Activated CD4-positive, alpha-beta memory T cell treated with anti-CD3 and anti-CD28 coated beads for 36 hours (primary cell): ENCODE measurements at places on chromosomes 5 and 9. TPM values are rescaled to one million over a fixed set of nuclear protein-coding genes. Genes with fewer than 3 reads are reported as not detected.

GRCh38 chr5:10293907-10294662 is 13.6 kb downstream of the CMBL start:
- no peak overlapping the region for H3K27ac ChIP-seq
- H3K36me3 ChIP-seq, result no peaks in the 10 kb centered on the region
- no peaks in the 10 kb centered on the region for H3K4me1 ChIP-seq
- H3K27me3 ChIP-seq, result no peaks in the 10 kb centered on the region

Gene TNFSF8
- 37.9 TPM for total RNA-seq

Gene GZMA
- 16.9 TPM for total RNA-seq

Gene PLPP7
- not detected for total RNA-seq

Gene PPP3R2
- not detected for total RNA-seq

- no peak overlapping the region for H3K27ac ChIP-seq
- no peaks in the 10 kb centered on the region for H3K4me1 ChIP-seq
- DNase-seq, result no peak
- no peaks in the 10 kb centered on the region for H3K27me3 ChIP-seq
- no peaks in the 10 kb centered on the region for H3K36me3 ChIP-seq
These were observed 1348.7 kb upstream of the C9orf72 start for GRCh38 chr9:28921857-28922500.

GRCh38 chr9:124454791-124455443 is 4.7 kb downstream of the ADGRD2 start:
- H3K4me3 ChIP-seq, result no peak overlapping the region
- H3K27me3 ChIP-seq, result peaks cover 25% of the 10 kb centered on the region
- H3K4me1 ChIP-seq, result no peaks in the 10 kb centered on the region

Gene HAND1
- not detected for total RNA-seq

- DNase-seq, result no peak
- H3K4me1 ChIP-seq, result no peaks in the 10 kb centered on the region
- no peak overlapping the region for H3K4me3 ChIP-seq
- H3K36me3 ChIP-seq, result no peaks in the 10 kb centered on the region
- H3K27ac ChIP-seq, result no peak overlapping the region
- H3K27me3 ChIP-seq, result peaks cover 3% of the 10 kb centered on the region
These were observed 57.7 kb downstream of the NREP start for GRCh38 chr5:111699324-111699723.

Gene TNC
- total RNA-seq, result 0.52 TPM

Gene OR1Q1
- not detected for total RNA-seq

GRCh38 chr9:89449261-89449671 is 48.6 kb downstream of the SEMA4D start:
- peak overlapping the region; percentile 68 for H3K27ac ChIP-seq
- DNase-seq, result peak; percentile 27
- H3K4me3 ChIP-seq, result peak overlapping the region; percentile 46
- H3K4me1 ChIP-seq, result peaks cover 89% of the 10 kb centered on the region

DNA sequence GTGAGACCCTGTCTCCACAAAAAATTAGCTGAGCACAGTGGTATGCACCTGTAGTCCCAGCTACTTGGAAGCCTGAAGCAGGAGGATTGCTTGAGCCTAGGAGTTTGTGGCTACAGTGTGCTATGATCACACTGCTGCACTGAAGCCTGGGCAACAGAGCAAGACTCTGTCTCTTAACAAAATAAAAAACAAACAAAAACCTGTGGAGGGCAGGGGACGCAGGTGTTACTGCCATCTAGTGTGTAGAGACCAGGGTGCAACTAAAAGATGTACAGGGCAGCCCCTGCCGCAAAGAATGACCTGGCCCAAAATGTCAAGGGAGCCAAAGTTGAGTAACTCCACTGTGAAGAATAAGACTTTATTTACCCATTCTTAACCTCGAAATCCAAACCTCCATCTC is 27.1 kb downstream of the ASPN start:
- DNase-seq, result no peak
- H3K4me3 ChIP-seq, result no peak overlapping the region
- no peak overlapping the region for H3K27ac ChIP-seq
- no peaks in the 10 kb centered on the region for H3K36me3 ChIP-seq
- no peaks in the 10 kb centered on the region for H3K27me3 ChIP-seq

DNA sequence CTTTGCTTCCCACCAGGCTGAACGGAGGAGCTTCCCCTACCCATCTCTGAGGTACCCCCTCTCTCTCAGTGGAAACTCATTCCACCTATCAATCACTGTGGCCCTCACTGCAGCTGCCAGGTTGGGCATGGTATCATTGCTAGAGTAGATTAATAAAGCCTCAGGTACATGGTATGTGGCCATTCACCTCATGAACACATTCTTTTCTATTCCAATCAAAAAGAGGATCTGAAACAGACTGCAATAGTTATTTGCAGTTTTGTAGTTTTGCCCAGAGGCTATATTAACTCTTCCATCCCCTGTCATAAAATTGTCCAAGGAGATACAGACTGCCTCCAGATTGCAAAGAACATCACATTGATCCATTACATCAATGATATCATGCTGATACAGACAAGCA is 85.8 kb upstream of the MVB12B start:
- no peak overlapping the region for H3K4me3 ChIP-seq
- no peak overlapping the region for H3K27ac ChIP-seq
- H3K4me1 ChIP-seq, result no peaks in the 10 kb centered on the region
- peaks cover 3% of the 10 kb centered on the region for H3K36me3 ChIP-seq

GRCh38 chr9:121906074-121906870 is 186.8 kb downstream of the TTLL11 start:
- DNase-seq, result no peak
- H3K27ac ChIP-seq, result no peak overlapping the region
- H3K36me3 ChIP-seq, result no peaks in the 10 kb centered on the region
- H3K27me3 ChIP-seq, result no peaks in the 10 kb centered on the region
- no peak overlapping the region for H3K4me3 ChIP-seq
- H3K4me1 ChIP-seq, result no peaks in the 10 kb centered on the region

Gene PCDHA1
- total RNA-seq, result not detected

- H3K27me3 ChIP-seq, result no peaks in the 10 kb centered on the region
- H3K4me1 ChIP-seq, result no peaks in the 10 kb centered on the region
- no peaks in the 10 kb centered on the region for H3K36me3 ChIP-seq
These were observed 64.1 kb downstream of the PLAC8L1 start for GRCh38 chr5:146041180-146041789.

GRCh38 chr5:87136096-87136495 is 131.6 kb upstream of the RASA1 start:
- H3K27ac ChIP-seq, result no peak overlapping the region
- H3K36me3 ChIP-seq, result no peaks in the 10 kb centered on the region
- no peak for DNase-seq
- no peak overlapping the region for H3K4me3 ChIP-seq

DNA sequence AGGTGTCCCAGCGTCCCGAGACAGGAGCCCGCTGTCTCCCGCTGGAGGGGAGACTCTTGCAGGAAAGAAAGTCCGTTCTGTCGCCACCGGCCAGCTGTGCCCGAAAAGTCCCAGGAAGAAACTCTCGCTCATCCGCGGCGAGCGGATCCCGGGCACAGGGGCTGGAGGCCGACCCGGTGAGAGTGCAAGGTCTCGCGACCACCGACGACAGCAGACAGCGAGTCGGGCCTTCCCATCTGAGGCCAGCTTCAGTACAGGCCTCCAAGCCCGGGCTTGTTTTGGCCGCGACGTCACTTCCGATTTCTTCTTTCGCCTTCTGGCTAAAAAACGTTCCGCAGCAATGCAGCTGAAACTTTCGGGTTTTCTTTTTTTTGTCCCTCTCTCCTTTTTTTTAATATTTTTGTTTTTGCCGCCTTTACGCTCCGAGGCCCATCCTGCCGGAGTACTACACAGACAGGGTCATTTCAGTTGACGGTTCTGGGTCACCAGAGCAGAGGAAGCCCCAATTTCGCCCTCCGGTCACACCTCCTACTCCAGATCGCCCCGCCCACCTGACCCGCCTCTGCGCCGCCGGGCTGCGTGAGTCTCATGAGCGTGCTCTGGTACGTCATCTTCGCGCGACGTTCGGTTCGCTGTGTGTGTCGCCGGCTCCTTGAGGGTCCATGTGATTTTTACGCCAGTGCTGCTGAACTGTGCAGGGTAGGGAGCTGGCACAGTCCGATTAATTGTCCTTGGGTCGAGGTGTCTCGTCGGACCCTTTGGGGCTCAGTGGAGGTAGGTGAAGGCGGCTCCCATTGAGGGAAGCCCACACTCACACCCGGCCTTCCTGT is at the start of the genes ANKRA2 and UTP15:
Gene ANKRA2 (minus strand): TSS at position 501 of the 830 bp plus-strand sequence. CDS start 2,758 bp downstream, outside the sequence.
Gene UTP15 (plus strand): TSS at position 605 of the 830 bp plus-strand sequence. CDS start 1,602 bp downstream, outside the sequence.
- peak within 1 kb of the TSS; percentile 92 for H3K4me3 ChIP-seq
- DNase-seq, result peak; percentile 99
- H3K36me3 ChIP-seq, result peaks cover 13% of the 10 kb centered on the region
- H3K27ac ChIP-seq, result peak within 1 kb of the TSS; percentile 92
- no peaks in the 10 kb centered on the region for H3K27me3 ChIP-seq

Gene PCDHB9
- not detected for total RNA-seq

Gene EQTN
- total RNA-seq, result not detected

Gene EIF4E1B
- not detected for total RNA-seq

DNA sequence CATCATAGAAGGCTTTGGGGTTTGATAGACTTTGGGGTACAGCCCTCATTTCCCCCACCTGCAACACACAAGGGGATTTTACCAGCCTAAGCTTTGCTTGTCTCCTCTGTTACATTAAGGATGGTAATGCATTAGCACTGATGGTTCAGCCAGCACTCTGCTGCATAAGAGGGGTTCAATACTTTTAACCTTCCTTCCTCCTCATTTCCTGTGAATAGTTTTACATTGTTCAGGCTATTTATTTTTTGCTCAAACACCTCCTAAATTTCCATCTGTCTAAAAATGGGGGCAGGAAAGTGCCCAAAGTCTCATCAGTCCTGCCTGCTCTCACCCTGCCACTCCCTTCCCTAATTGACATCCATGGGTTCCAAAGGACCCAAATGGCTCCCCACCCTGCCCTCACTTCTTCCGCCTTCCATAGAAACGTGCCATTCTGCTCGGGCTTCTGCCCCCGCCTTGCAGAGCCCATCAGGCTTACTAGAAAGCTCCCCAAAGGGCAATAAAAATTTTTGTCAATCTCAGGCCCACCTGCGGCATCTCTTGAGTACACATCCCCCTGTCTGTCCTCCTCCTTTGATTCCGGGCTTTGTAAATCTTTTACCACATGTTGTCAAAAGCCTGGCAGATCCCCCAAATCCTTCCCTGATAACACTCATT is 239.5 kb upstream of the SLC24A2 start:
- H3K27me3 ChIP-seq, result no peaks in the 10 kb centered on the region
- no peaks in the 10 kb centered on the region for H3K36me3 ChIP-seq
- no peak overlapping the region for H3K4me3 ChIP-seq
- no peak for DNase-seq
- H3K27ac ChIP-seq, result no peak overlapping the region

GRCh38 chr5:180208435-180209081 is 453 bp downstream of the RASGEF1C start:
- DNase-seq, result no peak
- peaks cover 45% of the 10 kb centered on the region for H3K27me3 ChIP-seq
- peaks cover 5% of the 10 kb centered on the region for H3K4me1 ChIP-seq
- H3K27ac ChIP-seq, result no peak overlapping the region
- H3K4me3 ChIP-seq, result peak overlapping the region; percentile 30

- no peak for DNase-seq
- H3K27ac ChIP-seq, result no peak overlapping the region
- H3K4me3 ChIP-seq, result no peak overlapping the region
- no peaks in the 10 kb centered on the region for H3K27me3 ChIP-seq
- peaks cover 44% of the 10 kb centered on the region for H3K36me3 ChIP-seq
- H3K4me1 ChIP-seq, result peaks cover 7% of the 10 kb centered on the region
These were observed 14.4 kb downstream of the RALGDS start for GRCh38 chr9:133106511-133107244.

DNA sequence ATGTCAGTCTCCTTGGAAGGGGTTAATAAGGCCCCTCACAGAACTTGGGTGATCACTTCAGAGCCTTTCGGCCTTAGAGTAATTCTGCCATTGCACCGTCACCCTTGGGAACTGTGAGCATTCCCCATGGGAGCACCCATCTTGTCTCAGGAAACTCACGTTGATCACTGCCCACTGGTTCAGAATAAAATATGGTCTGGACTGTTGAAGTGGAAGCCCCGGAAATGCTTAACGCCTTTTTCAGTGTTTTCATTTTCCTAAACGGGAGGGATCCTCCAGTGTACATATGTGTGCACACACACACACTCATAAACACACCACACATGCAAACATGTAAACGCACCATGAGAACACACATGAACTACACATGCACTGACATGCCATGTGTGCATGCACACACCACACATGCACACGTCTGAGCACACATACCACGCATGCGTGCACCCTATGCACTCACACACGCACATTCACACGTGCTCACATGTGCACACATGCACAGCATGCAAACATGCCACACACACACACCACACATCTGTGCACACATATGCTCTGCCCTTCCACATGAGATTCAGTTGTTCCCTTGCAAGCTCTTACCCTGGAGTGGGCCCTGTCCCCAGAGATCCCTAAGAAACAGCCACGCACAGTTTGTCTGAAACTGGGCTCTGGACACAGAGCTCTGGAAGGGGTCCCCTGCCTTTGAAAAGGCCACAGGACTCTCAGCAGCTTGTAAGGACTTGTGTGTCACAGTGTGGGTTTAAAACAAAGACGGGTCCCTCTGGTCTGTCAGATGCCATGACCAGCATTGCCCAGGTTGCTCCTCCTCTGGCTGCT is 17.0 kb downstream of the MRPL36 start:
- H3K27ac ChIP-seq, result no peak overlapping the region
- H3K4me3 ChIP-seq, result no peak overlapping the region
- H3K27me3 ChIP-seq, result no peaks in the 10 kb centered on the region
- DNase-seq, result no peak
- H3K4me1 ChIP-seq, result peaks cover 1% of the 10 kb centered on the region

Gene ZCCHC7
- total RNA-seq, result 28.1 TPM

Gene PCDHGA12
- total RNA-seq, result not detected

- no peak overlapping the region for H3K4me3 ChIP-seq
- H3K4me1 ChIP-seq, result peaks cover 59% of the 10 kb centered on the region
- no peaks in the 10 kb centered on the region for H3K27me3 ChIP-seq
- no peak overlapping the region for H3K27ac ChIP-seq
- DNase-seq, result no peak
- peaks cover 23% of the 10 kb centered on the region for H3K36me3 ChIP-seq
These were observed 73.8 kb downstream of the MED27 start for GRCh38 chr9:132005899-132006298.

Gene ATP6V0E1
- 116 TPM for total RNA-seq

DNA sequence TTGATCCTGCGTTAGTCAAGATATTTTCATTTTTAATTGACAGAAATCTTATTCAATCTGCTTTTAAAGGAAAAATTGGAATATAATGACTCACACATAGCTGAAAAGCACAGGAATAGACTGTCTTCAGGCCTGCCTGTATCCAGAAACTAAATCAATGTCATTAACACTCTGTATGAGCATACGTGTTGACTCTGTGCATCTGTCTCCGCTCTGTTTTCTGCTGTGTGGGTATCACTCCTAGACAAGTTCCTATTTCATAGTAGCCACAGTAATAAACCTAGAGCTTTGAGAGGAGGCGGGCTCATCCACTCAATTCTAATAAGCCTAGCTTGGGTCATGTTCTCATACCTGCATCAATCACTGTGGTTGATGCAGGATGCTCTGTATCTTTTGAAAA is 267.6 kb downstream of the KCTD16 start:
- DNase-seq, result no peak
- H3K36me3 ChIP-seq, result no peaks in the 10 kb centered on the region
- no peak overlapping the region for H3K4me3 ChIP-seq
- H3K27me3 ChIP-seq, result no peaks in the 10 kb centered on the region

- H3K4me3 ChIP-seq, result no peak overlapping the region
- no peaks in the 10 kb centered on the region for H3K4me1 ChIP-seq
- no peaks in the 10 kb centered on the region for H3K36me3 ChIP-seq
- no peak for DNase-seq
These were observed 15.9 kb downstream of the EFNA5 start for GRCh38 chr5:107654827-107655226.

- H3K36me3 ChIP-seq, result no peaks in the 10 kb centered on the region
- H3K4me1 ChIP-seq, result no peaks in the 10 kb centered on the region
- no peak overlapping the region for H3K27ac ChIP-seq
- H3K4me3 ChIP-seq, result no peak overlapping the region
- DNase-seq, result no peak
These were observed 652.3 kb upstream of the FTMT start for GRCh38 chr5:121199216-121199999.

Gene TEX48
- 0.57 TPM for total RNA-seq
